ENCODE measurements at places on chromosomes 11 and 22.

DNA sequence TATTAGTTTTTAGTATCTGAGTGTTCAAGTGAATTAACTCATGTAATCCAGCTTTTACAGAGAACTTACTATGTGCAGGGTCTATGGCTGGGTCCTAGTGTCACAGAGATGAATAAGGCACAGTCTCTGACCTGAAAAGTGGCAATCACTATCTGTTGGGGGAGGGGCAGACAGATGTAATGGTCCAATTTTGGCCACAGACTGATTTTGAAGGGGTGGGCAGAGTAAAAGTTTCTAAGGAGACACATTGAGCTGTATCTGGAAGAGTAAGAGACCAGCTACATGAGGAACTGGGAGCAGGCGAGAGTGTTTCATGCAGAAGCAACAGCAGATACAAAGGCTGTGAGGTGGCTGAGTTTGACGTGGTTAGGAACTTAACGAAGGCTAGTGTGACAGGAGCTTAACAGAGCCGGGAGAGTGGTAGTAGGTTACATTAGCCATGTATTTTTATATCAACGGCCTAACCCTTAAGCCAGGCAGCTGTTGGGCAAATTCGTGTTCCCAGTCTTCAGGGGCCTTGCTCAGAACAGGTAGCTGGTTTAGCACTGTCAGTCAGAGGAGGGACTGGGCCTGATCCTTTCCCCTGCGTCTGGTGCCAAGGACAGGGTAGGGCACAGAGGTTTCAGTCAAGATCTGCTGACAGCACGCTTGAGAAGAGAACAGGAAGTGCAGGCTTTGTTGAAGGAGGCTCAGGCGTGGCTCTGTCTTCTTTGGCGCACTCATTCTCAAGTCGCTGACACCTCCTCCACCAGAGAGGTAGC, 1.4 kb upstream of the STIM1 start:
- peak; percentile 70 for DNase-seq

GRCh38 chr22:46791201-46791731, 28.8 kb downstream of the TBC1D22A start:
- peak; percentile 76 for DNase-seq

- DNase-seq: no peak
Measured at GRCh38 chr11:63023222-63023814, 7.7 kb upstream of the SLC22A8 start.

- DNase-seq: no peak
Measured at GRCh38 chr22:20203552-20204201, 52.8 kb upstream of the CCDC188 start.

DNA sequence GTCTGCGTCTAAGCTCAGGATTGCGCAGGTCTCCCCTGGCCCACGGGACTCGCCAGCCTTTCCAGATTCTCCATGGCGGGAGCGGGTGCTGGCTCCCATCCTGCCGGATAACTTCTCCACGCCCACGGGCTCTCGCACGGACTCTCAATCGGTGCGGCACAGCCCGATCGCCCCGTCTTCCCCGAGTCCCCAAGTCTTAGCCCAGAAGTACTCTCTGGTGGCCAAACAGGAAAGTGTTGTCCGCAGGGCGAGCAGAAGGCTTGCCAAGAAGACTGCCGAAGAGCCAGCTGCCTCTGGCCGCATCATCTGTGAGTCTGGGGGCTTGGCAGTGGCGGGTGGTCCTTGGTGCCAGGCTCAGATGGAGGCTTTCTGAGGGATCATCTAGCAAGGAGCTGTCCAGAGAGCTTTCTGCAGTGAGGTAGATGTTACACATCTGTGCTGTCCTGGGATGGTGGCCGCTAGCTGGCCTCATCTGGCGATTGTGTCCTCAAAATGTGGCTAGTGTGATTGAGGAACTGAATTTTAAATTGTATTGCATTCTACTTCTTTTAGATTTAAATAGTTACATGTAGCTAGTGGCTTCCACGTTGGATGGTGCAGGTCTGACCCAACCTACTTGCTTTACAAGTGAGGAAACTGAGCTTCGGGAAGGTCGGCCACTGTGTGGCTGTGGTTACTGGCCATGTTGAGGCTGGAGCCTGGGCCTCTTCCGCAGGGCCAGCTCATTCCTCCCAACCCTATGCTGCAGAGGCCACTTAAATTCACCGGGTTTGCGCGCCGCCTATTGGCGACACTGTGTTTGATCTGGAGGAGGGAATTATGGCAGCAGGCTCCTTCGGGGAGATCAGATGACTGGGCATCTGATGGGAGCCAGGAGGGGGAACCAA, 6.7 kb downstream of the INCENP start:
- DNase-seq: no peak

- DNase-seq: no peak
Measured at GRCh38 chr22:46001426-46002106, 24.6 kb upstream of the WNT7B start.

GRCh38 chr11:109960831-109961230, 132.4 kb upstream of the ZC3H12C start:
- no peak for DNase-seq

DNA sequence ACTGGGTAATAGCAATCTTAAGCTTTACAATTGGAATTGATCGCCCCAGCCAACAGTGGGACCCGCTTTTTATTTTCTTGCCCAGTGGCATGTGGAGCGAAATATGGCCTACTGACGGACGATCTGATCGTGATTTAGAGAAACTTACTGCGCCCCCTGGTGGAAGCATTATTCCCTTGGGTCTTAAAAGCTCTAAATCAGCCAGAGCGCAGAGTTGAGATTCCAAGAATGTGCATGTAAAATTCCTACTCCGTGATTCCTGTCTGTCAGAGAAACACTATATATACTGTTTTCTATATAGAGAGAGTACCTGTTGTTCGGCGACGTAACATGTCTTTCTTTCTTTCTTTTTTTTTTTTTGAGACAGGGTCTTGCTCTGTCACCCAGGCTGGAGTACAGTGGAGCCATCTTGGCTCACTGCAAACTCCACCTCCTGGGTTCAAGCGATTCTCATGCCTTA, 3.7 kb upstream of the DPF2 start:
- peak; percentile 92 for DNase-seq

DNA sequence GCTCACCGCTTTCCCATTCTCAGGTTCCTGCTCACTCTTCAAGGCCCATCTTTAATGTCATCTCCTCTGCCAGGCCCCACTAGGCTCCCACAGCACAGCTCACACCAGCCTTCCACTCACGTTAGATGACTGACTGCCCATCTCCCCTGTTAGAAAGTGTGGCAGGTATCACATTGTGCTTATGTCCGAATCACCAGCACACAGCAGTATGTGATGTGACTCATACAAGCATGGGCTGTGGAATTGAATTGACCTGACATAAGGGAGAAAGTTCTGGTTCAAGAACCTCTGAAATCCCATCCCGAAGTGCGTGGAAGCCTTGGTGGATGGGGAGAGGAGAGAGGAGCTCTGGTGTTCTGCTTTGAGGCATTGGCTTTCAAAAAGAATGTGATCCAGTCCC, 6.5 kb downstream of the VSTM5 start:
- DNase-seq: no peak

DNA sequence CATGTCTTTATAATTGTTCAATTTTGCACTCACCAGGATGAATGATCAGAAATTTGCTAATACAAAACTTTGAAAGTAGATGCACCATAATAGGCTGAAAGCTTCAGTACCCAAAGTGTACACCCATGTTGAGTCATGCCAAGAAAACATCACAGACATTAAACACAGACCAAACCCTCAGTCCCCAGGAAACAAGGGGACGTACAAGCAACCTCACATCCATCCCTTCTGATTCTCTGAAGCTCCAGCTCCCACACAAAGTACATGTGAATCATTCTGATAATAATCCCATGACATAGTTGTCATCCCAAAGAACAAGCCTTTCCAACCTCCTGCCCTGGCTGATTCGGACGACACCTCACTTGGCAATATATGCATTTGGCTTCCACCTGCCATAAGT, 183.8 kb downstream of the SNX19 start:
- no peak for DNase-seq
